ENCODE measurements at places on chromosomes 7 and 10.
A peak's percentile ranks its signal among the peaks of the same experiment; 100 is the strongest.

DNA sequence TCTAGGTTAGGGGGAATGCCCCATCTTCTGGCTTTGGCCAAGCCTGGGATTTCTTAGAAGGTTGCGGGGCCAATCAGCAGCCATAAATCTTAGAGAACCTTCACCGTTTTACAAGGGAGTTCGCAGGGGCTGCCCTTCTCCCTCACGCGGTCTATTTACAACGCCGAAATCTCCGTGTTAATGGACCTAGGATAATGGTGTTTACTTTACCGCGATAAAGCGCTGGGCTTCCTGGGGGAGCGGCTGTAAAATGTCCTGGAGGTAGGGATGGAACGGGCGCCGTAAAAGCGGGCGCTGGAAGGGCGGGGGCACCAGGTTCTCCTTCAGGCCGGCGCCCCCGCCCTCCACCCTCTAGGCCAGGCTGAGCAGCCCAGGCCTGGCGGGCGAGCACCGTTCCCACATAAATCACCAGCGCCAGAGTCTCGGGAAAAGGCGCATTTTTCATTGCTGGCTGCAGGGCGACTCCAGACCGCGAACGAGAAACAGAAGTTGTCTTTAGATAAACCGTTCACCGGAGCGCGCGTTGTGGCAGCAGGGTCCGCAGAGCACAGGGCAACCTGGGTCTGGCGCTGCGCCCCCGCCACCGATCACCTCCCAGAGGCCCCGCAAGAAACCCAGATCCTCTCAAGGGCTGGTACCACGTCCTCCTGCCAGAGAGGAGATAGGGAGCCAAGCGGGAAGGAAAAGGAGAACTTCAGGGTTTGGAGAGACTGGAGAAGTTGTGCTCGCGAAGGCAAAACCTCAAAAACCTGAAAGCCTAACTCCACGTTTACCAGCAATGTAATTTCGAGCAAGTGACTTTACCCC lies 12.5 kb upstream of the NKX2-3 start:
- no peak for DNase-seq

DNA sequence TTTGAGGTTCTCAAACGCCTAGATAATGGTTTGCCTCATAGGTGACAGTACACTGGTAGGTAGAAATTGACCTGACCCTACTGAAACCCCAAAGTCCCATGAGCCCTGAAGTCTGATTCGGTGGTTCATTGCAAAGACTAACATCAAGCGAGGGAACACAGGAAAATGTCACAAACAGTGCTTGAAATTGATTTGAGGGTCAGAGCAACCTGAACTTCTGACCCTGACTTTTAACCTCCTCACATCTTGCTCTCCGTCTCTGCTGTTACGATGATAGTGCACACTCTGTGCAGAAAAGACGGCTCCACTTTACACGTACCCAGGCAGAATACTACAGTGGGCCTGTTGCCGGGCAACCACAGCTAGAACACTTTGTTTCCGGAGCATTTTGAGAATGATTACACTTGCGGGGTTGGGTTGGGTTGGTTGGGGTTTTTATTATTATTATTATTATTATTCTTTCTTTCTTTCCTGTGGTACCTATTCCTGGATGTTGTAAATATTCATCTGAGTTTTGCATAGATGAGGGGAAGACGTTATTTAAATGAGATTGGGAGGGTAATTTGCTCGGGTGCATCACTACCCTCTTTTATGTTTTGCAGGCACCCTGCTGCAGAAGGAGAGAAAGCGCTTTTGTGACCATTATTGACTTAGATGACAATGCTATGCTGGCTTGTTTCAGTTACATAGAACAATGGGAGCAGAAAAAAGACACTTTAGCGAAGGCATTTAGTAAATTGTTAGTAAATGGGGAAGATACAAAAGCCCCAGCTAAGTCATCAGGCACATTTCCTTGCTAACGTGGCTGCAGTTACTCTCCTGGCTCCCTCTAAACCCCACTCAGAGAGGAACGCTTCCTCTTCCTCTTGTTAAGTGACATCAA lies 438.1 kb upstream of the NRP1 start:
- no peak for DNase-seq

- DNase-seq: no peak
Measured at GRCh38 chr10:59857049-59857448, 49.3 kb downstream of the CCDC6 start.

GRCh38 chr10:75009426-75009825 lies 102.0 kb upstream of the SAMD8 start:
- DNase-seq: no peak

DNA sequence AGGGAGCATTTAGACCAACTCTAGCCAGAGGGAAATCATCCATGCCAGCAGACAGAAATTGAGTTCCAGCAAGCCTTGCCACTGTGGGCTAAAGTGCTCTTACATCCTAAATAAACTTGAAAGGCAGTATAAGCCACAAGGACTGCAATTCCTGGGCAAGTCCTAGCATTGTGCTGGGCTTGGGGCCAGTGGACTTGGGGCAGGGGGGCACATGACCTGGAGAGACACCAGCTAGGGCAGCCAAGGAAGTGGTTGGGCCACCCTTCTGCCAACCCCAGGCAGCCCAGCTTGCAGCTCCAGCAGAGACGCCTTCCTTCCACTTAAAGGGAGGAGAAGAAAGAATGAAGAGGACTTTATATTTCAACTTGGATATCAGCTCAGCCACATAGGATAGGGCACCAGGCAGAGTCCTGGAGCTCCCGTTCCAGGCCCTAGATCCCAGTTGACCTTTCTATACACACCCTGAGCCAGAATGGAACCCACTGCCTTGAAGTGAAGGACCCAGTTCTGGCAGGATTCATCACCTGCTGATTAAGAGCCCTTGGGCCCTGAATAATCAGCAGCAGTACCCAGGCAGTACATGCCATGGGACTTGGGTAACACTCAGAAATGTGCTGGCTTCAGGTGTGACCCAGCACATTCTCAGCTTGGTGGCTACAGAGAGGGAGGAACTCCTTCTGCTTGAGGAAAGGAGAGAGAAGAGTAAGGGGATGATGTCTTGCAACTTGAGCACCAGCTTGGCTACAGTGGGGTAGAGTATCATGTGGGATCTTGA lies 153.0 kb downstream of the GNAI1 start:
- no peak for DNase-seq

DNA sequence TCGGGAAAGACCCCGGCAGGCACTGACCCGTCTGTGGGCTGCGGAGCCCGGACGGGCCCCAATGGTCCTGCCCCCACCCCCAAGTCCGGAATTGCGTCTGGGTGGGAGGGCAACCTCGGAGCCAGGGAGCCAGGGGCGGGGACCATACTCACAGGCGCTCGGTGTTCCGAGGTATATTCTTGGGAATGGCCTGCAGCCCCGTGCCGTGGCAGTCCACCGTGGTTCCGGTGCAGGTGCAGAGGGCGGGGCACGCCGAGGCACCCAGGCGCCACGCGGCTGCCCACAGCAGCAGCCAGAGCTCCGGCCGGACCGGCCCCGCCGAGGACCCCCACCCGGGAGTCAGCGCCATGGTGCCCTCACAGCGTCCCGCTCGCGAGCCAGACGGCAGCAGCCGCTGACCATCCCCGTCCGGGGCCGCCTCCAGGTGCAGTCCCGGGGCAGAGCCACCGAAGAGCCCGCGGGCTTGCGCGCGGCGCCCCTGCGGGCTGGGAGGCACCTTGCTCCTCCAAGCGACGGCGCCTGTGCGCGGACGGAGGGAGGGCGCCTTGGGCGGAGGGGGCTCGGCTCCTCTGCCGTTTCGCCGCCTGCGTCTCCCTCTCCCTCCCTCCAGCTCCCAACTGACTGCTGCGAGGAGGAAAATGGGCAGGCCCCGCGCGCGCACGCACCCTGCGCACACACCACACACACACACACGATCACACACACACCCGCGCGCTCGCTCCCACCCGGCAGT lies at the start of gene SLIT1:
Gene SLIT1, minus strand, starts transcription at position 634 of the 733 bp plus-strand sequence. Its CDS starts 285 bp downstream, at position 349.
- DNase-seq: no peak

DNA sequence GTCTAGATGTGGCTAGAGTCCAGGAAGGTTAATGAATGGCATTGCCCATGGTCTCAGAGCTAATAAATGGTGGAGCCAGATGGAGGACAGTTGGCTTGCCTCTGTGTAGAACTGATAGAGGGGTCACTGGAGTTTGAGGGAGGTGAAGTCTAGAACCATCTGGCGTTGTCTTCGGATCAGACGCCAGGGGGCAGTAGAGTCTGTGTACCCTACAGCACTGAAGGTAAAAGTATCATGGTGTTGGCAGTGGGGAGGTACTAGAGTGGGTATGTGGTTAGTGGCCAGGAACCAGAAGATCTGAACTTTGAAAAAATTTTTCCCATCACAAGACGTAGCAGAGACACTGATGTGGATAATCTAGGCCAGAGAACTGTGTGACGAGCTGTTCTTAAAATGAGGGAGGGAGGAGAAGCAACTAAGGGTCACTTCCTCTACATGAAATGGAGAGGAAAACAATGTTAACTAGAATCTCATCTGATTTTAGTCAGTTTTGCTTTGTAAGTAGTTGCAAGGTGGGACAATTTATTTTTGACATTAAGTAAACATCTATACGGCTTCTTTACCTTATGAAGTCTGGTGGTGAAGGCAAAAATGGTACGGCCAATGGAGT lies 227.9 kb upstream of the PRSS58 start:
- no peak for DNase-seq

DNA sequence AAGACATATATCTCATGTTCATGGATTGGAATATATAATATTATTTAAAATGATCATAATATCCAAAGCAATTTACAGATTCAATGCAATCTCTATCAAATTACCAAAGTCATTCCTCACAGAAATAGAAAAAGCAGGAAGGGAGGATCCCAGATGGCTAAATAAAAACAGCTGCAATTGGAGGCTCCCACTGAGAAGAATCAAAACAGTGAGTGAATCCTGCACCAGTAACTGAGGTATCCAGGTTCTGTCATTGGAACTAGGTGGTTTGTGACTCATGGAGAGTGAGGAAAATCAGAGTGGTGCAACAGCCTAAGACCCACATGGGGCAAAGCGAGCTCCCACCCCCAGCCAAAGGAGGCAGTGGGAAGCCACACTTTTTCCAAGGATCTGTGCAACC lies 128.4 kb downstream of the MTERF1 start:
- DNase-seq: no peak

GRCh38 chr7:134701272-134701671 lies 54.6 kb downstream of the BPGM start:
- no peak for DNase-seq

DNA sequence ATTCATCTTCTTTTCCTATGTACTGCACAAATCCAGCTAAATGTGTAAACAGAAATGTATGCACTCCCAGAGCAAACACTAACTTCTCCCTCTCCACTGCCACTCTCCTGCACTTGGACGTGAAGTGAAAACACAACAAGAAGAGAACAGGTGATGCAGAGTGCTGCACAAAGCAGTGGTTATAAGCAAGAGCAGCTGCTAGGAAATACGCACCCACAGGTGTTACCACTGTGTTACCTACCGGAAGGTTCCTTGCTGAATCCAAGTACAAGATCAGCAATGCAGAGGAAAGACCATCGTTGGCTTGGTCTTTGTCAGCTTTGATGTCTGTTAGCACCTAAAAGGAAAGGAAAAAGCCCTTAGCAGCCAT lies 54.6 kb upstream of the NCAPG2 start:
- no peak for DNase-seq

GRCh38 chr10:110919971-110920881 lies 822 bp downstream of the SHOC2 start:
- DNase-seq: peak; percentile 7

DNA sequence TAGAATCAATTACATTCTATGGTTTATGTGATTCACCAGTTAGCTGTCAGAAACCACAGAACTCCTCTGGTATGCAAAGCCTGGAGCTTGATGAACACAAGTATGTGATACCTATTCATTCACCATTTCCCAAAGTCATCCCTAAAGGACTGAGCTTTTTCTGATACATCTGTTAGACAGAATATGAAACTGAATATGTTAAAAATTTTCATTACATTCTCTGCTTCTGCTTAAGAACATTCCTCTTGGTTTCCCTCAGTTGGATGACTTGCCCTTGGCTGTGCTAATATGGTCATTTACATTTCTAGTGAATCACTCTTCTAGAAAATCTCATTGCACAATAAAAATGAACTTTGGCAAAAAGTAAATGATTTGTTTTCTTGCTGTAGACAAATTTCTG lies 10.8 kb upstream of the PON1 start:
- DNase-seq: no peak

DNA sequence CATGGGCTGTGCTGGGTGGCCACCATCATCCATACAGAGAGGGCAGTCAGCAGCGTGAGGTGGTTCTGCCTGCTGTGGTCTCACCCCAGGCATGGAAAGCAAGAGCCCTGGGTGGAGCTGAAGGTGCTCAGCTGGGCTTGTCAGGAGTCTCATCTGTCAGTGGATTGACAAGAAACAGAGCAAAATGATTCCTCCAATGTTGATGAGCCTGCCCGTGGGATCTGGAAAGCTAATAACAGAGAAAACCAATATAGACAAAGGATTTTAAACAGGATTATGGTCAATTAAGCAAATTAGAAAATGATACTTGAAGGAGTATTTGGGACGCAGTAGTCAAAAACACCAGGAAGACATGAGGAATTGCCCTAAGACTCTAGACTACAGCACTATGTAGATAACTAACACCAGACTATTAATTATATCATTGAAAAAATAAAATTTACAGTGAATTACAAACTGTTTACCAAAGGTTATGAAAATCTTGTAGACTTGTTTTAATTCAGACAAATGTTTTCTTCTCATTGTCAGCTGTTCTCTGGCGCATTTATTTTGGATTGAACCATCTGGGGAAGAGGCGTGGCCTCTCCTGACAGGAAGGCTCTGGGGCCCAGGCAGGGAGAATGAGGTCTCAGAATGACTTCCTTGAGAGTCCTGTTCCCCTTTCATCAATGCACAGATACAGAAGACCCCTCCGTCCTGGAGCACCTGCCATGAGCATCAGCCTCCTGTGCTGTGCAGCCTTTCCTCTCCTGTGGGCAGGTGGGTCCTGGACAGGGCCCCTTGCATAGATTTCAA lies 211.2 kb upstream of the PRSS58 start:
- DNase-seq: no peak
